Upper lobe of right lung (tissue), 1 donor: ENCODE measurements at places on chromosomes 11 and 22.
A peak's percentile ranks its signal among the peaks of the same experiment; 100 is the strongest.

DNA sequence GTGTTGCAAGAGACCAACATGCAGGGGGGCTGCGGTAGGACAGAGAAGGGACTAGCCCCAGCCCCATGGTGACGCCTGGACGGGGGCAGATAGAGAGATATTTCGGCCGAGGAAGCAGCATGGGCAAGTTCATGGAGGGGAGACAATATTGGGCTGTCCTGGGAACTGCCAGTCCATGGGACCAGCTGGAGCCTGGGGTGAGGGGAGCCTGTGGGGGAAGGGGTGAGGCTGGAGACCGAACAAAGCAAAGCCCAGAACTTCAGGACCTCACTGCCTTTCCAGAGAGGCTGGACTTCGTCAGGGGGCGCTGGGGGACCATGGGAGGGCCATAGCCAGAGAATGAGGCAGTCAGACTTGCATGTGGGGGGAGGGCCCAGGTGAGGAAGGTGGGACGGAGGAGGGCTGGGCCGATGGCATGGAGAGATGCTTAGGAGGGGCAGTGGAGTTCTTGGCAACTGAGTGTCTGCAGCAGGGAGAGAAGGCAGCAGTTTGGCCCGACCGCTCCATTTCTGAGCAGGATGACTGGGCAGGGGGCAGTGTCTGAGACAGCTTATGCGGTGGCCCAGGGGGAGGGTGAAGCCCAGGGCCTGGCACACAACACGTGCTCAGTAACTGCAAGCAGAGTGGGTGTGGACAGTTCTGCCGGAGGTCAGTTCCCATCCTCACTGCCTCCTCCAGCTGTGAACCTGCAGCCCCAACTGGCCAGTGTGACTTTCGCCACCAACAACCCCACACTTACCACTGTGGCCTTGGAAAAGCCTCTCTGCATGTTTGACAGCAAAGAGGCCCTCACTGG is 712 bp downstream of the UPK3A start:
- DNase-seq: no peak

GRCh38 chr11:92841719-92842118 is 127.7 kb upstream of the MTNR1B start:
- no peak for DNase-seq

- no peak for DNase-seq
These were observed 76.3 kb downstream of the BUD13 start for GRCh38 chr11:116696381-116696941.

GRCh38 chr11:18736590-18737148 is 10.7 kb upstream of the IGSF22 start:
- no peak for DNase-seq

DNA sequence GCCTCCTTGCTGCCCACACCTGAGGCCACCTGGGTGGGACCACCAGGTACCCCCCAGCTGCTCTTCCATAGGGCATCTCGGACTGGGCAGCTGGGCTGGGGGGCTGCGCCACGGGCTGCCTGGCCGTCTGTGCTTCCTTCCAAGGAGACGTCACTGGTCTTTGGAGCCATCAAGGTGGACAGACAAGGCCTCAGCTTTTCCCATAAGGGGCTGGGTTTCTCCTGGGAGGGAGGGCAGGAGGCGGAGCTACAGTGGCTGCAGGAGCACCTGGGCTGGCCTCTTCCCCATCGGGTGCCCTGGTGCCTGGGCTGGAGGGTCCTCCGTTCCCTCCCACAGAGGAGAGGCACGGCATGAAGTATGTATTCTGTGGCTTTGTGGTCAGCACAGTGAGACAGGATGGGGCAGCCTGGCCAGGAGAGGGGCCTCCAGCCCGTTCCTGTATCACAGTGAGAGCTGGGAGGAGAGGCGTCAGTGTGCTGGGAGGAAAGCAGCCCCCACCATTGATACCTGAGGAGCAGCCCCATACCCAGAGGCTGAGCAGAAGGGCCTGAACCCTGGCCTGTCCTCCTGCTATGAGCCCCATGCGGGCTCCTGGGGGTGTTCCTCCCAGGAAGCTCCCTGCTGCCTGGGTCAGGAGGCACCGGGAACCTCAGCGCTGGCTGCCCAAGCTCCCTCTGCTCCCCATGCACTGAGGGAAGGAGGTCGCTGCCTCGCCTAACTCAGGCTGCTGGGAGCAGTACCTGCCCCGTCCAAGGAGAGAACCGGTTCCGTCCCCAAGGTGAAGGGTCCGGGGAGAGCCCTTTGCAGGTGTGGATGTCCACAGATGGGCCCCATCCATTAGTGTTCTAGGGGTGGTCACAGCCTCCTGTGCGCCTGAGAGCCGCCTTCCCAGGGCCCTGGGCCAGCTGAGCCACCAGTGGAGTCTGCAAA is 1075.0 kb downstream of the BRD1 start:
- DNase-seq: no peak

DNA sequence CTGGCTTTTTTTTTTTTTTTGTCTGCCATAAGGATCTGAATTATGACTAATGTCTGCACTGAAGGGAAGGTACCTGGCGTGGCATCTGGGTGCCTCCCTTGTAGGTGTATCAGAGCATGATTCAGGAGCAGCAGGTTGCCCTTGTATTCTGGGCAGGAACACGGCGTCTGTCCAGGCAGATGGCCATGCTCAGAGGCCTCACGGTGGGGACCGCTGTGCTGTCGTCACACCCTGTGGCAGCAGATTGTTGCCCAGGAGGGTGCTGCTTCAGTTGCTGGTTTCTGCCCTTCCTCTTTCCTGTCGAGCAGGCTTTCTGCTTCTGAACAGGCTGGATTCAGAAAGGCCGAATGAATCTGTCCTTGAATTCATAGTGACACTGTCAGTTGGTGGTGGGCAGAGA is 11.0 kb downstream of the ZNRF3 start:
- no peak for DNase-seq

- no peak for DNase-seq
These were observed 19.9 kb upstream of the BBOX1 start for GRCh38 chr11:27020751-27021150.

DNA sequence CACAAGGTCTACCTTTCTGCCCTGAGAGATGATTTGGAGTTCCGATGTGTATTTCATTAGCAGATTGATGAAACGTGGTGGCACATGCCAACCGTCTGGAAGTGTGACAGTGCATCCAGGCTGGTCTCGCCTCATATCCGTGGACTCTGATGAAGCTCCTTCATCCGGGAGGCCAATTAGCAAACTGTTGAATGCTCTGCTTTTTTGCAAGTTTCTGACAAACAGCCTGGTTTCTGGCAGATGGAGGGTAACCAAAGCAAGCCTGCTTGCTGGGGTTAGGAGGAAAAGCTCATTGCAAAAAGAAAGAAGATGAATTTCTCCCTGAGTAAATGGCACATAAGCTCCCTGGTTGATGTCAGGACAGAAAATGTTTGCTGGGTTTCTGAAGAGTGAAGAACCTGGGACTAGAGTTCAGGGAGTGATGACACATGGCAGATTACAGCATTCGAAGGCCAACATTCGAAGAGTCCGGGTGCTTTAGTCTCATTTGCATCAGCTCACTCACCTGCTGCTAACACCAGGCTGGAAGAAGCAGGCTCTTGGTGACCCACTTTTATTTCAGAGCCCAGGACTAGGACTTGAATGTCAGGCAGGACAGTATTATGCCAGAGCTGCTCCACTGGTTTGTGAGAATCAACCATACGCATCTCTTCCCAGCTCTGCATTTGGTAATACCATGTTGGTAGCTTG is 135.9 kb upstream of the TTC12 start:
- no peak for DNase-seq

DNA sequence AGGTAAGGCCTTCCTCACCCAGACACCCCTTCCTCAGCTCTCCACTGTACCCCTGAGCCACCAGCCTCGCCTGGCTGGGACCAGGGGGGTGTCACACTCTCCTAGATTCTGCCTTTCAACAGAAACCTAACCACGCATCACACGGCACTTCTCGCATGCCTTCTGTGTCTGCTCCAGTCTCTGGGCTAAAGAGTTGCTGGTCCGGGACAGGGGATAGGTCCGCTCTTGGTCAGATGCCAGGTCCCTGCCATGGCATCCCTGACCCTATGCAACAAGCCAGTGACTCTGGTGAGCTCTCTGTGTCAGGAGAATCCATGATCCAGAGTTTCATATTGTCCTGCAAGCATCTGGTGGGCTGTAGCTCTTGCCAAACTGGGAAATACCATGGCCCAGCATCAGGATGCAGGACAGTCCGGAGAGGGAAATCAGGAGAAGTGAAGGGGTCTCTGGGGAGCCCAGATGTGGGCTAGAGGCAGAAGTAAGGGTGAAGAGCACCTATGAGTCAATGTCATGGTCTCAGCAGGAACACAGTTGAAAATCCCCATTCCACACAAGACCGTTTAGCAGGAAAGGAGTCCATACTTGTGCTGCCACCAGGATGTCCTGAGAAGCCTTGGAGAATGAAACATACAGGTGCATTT is 14.1 kb downstream of the IGLL5 start:
- DNase-seq: no peak

DNA sequence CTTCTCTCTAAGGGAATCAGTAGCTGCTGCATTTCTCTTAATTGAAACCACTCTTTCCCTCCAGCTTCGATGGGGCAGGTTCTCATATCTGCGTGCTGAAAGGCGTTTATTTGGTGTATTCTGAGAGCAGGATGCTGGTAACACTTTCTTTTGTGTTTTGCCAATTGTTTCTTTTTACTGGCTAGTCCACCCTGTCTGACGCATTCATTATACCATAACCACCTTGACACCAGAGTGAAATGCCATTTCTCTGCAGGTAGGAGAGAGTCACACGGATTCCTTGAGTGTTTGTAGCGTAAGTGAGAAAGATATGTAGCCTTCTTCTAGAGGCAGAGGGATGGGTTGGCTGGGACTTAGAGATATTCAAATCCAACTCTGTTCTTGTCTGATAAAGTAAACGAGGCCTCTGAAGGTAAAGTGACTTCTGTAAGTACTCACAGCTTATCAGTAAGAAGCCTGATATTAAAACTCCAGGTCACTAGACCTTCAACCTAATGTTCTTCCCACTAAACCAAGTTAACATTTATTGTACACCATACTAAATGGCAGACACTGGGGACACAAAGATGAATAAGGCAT is 21.4 kb downstream of the CD44 start:
- no peak for DNase-seq

GRCh38 chr22:27312966-27313855 is 488.3 kb downstream of the MN1 start:
- no peak for DNase-seq

- DNase-seq: no peak
These were observed 26.8 kb downstream of the BARX2 start for GRCh38 chr11:129402206-129403171.

DNA sequence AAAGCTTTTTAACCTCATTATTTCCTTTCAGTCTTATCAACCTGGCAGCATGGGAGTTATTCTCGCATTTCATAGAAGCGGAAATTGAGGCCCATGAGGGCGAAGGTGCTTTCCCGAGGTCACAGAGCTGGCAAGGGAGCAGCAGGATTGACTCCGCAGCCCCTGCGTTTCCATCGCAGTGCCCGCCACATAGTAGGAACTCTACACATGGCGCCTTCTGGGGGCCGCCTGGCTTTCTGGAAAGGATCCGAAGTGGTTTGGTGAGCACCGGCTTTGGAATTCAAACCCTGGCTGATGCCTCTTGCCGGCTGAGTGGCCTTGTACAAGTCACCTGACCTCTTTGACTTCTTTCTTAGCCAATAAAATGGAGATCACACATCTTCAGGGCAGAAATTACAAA is 93.4 kb downstream of the CEP164 start:
- peak; percentile 48 for DNase-seq

GRCh38 chr11:119144825-119145486 is 3.9 kb upstream of the ABCG4 start:
- DNase-seq: peak; percentile 55

- DNase-seq: no peak
These were observed 2.0 kb downstream of the PDGFB start for GRCh38 chr22:39242595-39243438.

- DNase-seq: peak; percentile 79
These were observed 593 bp downstream of the SSH3 start for GRCh38 chr11:67303835-67304411.

GRCh38 chr11:23336961-23337360 is 476.7 kb upstream of the CCDC179 start:
- DNase-seq: no peak

DNA sequence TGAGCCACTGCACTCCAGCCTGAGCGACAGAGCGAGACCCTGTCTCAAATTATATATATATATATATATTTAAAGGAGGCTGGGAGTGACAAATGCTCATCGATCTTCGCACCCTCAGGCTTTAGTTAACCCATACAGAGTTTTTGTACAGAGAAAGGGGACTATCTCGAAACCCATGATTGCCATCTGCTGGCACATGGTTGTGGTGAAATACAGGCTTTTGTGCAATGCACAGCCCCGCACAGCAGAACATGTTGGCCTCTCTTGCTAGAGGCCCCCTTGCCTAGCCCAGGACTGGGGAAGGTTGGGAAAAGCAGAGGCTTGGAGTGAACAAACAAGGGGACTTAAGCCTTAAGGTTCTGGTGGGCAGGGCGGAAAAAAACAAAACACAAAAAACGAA is 3.6 kb downstream of the MYBPC3 start:
- DNase-seq: no peak

GRCh38 chr11:112166562-112166961 is 610 bp upstream of the TEX12 start:
- DNase-seq: no peak

- DNase-seq: no peak
These were observed 8.6 kb upstream of the C11orf96 start for GRCh38 chr11:43933608-43934551.

DNA sequence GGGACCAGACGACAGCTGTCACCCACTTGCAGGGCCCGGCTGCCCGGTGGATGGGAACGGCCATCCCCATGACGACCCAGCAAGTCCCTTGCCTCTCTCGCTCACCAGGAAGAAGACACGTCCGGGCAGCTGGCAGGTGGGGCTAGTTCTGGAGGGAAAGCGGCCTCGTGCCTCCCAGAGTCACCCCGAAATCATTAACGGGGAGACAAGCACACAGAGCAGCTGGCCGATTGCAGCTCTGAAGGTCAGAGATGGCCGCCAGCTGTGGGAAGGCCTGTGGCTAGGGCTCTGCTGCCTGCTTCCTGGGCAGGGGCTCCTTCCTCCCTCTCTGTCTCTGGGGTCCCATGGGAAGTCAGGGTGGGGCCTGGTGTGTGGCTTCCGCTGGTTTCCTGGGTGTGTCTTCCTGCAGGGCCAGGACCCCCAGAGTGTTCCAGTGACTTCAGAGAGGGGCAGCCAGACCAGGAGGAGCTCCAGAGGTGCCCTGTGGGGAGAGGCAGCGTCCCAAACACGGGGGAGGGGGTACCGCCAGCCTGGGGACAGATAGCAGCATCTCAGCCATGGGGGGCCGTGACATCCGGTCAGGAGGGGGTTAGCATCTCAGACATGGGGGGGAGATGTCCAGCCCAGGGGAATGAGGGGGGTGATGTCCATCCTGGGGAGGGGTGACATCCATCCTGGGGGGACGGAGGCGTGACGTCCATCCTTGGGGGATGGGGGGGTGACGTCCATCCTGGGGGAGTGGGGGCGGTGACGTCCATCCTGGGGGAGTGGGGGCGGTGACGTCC is 114.9 kb downstream of the KCNQ1 start:
- peak; percentile 56 for DNase-seq

GRCh38 chr11:17855531-17856290 is 121.1 kb downstream of the KCNC1 start:
- no peak for DNase-seq
